Psoas muscle (tissue), 8 donors: ENCODE measurements at places on chromosomes 12 and 14. TPM values are rescaled to one million over a fixed set of nuclear protein-coding genes. Genes with fewer than 3 reads are reported as not detected.

CCDC88C gene
- total RNA-seq = 2.7 TPM

CFAP54 gene
- 0.14 TPM for total RNA-seq

JAG2 gene
- total RNA-seq = 29.8 TPM

PRIMA1 gene
- 0.18 TPM for total RNA-seq

SPTB gene
- total RNA-seq = 374 TPM

TMPRSS12 gene
- total RNA-seq = not detected

CPSF2 gene
- total RNA-seq = 58.1 TPM

PPP4R4 gene
- 0.73 TPM for total RNA-seq

KRT72 gene
- not detected for total RNA-seq

SLC39A5 gene
- not detected for total RNA-seq

RPL10L gene
- not detected for total RNA-seq

PIK3C2G gene
- not detected for total RNA-seq

GALNT9 gene
- total RNA-seq = not detected

CMA1 gene
- not detected for total RNA-seq

SIRT4 gene
- 6.1 TPM for total RNA-seq

TMEM233 gene
- 24.0 TPM for total RNA-seq

KLRF2 gene
- not detected for total RNA-seq

CELA1 gene
- total RNA-seq = not detected

C12orf60 gene
- 2.1 TPM for total RNA-seq

COX8C gene
- 0.54 TPM for total RNA-seq

IGFBP6 gene
- total RNA-seq = 21.3 TPM

CLEC4C gene
- not detected for total RNA-seq
